ENCODE measurements at places on chromosomes 2 and 18.

GRCh38 chr2:196076778-196077568 lies 8.3 kb upstream of the DNAH7 start:
- no peak for DNase-seq

- DNase-seq, result no peak
Observed at GRCh38 chr2:34261701-34262100, 662.6 kb upstream of the FAM98A start.

GRCh38 chr2:105592288-105592687 lies 152.4 kb upstream of the NCK2 start:
- no peak for DNase-seq

GRCh38 chr2:75466708-75467311 lies 93.9 kb downstream of the EVA1A start:
- DNase-seq, result no peak

GRCh38 chr2:217740756-217741155 lies 262.0 kb downstream of the TNS1 start:
- DNase-seq, result no peak

DNA sequence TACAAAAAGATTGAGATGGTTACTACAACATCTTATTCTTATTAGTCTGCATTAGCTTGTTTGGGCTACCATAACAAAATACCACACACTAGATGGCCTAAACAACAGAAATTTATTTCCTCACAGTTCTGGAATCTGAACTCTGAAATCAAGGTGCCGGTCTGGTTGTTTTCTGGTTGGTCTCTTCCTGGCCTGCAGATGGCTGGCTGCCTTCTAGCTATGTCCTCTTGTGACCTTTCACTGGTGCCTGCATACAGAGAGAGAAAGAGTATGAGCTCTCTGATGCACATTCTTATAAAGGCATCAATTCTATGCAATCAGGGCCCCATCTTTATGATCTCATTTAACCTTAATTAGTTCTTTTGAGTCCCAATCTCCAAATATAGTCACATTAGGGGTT lies 696.5 kb downstream of the TDRD15 start:
- no peak for DNase-seq

DNA sequence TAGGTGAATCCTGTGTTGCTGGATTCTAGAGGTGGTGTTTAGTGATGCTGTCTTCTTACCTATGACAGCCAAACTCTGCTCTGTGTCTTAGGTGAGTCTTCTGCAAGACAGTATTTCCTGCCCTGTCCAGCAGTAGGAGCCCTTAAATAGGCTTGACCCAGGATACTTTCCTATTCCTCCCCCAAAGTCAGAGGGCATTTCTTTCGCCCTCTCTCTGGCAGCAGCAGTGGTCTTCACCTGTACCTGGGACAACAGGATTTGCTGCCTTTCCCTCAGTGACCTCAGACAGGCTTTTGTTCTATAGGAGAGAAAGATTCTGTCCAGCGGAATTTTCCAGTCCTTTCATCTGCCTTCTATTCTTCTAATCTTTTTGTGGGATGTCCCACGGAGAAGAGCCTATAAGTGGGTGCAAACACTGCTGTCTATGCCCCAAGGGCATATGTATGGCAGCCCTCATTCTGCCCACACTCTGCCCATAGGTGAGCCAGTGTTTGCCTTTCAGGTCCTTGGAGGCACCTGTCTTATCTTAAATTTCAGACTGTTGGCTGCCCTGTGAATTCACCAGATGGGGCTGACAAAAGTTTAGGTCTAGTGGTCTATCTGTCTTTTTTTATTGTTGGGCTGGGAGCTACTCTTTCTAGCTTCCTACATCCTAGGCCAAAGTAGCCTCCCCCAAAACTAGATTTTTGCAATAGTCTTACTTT lies 177.3 kb upstream of the SPOPL start:
- no peak for DNase-seq

GRCh38 chr2:103327386-103327785 lies 565.6 kb downstream of the TMEM182 start:
- no peak for DNase-seq

GRCh38 chr18:21196426-21196825 lies 45.6 kb upstream of the GREB1L start:
- no peak for DNase-seq

GRCh38 chr2:148521181-148521580 lies 123.4 kb upstream of the EPC2 start:
- no peak for DNase-seq

- no peak for DNase-seq
Observed at GRCh38 chr2:20501974-20502373, 55.1 kb downstream of the RHOB start.

DNA sequence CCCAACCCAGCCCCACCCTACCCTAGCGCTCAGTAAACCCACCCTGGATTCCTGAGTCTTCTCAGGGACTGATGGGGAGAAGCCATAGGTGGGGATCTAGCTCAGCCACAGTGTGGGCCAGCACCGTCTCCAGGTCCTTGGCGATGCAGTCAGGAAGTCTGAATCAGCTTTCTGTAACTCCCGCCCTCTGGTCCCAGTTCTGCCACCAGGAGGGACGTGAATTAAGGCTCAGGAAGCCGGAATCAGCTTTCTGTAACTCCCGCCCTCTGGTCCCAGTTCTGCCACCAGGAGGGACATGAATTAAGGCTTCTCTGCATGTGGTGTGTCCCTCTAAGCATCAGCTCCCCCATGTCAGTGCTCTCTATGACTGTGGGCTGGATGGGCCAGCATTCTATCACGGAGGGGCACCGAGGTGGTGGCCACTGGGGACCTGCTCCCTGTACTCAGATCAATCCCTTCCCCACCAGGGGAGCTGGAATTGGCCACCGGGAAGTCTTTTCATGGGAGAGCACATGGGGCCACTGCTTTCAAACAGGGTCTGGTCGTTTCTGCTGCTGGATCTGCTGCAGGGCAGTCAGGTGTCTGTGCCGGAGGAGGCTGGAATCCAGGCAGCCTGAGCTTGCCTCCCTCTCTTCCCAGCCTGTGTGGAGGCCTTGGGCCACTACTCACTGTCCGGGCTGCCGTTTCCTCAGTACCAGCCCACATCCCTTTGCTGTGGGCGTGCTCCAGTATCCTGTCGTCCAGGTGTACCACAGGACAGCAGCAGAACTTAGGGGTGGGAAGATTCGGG lies 24.7 kb downstream of the ASB18 start:
- no peak for DNase-seq

GRCh38 chr2:151043484-151043883 lies 218.2 kb downstream of the RBM43 start:
- no peak for DNase-seq

DNA sequence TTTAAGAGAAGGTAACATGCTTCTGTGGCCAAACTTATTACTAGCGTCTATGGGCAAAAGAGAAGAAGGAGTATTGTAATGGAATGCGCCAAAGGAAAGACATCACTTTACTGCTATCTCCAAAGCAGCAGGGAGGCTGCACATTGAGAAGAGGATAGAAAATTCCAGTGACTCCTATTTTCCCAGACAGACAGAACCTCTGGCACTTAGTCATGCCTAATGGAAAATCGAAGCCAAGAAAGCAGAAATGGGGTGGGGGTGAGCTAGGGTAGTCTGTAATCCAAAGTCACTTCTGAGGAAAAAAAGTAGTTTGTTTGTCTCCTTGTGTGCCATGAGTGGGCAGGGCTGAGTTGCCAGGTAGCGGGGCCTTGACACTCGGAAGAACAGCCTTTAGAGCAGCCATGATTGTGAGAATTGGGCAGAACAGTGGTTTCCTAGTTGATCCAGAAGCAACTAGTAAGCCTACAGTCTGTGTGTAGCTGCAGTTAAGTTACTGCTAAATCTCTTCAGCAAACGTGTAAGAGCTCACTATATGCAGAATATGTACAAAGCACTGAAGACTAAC lies 79.4 kb upstream of the FOSL2 start:
- DNase-seq, result no peak

DNA sequence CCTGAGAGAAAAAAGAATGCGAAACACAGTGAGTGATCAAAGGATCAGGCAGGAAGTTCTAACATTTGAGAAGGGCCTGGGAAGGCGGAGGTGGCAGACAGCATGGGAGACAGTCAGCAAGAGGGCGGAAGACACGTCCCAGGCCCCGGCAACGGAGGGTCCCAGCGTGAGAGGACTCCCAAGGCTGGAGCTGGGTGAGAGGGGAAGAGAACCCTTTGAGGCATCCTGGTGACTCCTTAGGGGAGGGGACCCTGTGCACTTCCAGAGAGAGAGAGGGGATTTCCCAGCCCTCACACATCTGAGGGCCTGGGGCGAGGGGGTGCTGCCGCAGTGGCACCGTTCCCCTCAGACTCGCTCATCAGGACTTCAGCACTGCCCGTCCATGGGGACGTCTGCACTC lies 133.4 kb downstream of the RTP5 start:
- no peak for DNase-seq

- DNase-seq, result no peak
Observed at GRCh38 chr2:156908825-156909224, 348.7 kb upstream of the GALNT5 start.

DNA sequence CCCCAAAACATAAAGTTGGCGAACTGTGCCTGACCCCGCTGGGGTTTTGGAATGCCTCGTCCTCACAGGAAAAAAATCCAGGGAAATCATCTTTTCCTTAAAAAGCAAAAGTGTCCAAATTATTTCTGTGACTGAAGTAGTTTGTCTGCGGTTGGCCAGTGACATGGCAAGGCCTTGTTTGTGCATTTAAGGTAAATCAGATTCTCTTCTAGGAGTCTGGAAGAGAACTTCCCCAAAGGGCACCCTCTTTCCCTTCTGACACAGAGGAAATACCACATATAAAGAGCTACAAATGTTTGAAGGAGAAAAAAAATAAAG lies 737 bp upstream of the CYB5A start:
- DNase-seq, result no peak

DNA sequence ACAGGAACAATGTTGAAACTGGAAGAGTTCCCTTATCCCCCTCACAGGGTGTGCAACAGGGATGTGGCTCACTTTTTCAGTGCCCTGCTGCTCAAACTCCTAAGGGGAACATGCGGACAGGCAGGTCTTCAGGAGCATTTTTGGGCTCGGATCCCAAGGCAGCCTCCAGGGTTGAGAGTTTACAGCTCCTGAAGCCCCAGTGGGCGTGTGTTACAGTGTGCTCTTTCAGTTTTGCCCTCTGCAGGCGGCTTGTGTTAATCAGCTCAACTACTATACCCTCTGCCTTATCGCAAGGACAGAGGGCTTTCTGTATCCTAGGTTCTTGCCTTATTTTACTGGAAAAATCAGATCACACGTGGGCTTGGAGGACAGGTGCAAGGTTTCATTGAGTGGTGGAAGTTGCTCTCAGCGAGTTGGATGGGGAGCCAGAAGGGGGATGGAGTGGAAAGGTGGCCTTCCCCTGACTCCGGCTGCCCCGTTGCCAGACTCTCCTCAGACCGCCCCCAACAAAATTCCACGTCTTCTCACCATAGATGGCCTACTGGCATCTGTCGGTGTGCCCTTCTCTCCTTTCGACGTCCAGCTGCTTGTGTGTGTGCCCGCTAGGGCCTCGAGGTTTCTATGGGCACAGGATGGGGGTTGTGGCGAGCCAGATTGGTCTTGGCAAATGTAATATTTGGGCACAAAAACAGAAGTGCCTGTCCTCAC lies 541.9 kb downstream of the TMX3 start:
- DNase-seq, result no peak

DNA sequence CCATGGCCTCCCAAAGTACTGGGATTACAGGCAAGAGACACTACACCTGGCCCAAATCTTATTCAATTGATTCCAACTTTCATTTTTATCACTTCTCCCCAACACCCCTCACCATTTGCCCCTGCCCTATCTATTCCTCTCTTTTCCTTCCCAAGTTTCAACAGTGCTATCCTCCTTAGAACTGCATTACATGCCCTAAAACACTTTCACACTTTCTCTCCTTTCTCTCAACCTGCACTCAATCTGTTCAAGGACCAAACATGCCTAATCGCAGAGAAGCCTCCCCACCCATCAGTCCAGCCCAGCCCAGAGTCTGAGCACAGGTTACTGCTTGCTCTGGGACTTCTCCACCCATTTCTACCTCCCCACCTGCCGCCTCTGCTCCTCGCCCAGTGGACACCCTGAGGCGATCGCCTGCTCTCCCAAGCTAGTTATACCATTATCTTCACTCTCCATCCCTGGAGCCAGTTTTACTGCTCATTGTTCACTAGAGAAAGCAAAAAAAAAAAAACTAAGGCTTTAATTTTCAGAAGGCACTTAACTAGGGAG lies 23.7 kb upstream of the DSG1 start:
- no peak for DNase-seq

DNA sequence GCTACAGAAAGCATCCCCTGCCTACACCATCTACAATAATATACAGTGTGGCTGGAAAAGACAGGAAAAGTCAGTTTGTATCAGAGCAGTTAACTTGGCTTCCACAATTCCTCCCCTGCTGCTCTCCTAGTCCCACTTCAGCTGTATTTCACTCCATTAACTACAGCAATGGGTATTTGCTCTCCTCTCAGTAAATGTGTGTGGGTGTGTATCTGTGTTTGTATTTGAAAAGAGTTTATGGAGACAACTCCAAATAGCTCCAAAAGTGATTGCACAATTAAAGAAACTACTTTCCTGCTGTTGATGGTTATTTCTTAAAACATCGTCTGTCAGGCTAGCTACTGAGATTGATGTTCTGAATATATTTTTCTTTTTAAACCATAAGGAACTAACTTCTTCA lies 333.7 kb upstream of the FIGN start:
- no peak for DNase-seq

DNA sequence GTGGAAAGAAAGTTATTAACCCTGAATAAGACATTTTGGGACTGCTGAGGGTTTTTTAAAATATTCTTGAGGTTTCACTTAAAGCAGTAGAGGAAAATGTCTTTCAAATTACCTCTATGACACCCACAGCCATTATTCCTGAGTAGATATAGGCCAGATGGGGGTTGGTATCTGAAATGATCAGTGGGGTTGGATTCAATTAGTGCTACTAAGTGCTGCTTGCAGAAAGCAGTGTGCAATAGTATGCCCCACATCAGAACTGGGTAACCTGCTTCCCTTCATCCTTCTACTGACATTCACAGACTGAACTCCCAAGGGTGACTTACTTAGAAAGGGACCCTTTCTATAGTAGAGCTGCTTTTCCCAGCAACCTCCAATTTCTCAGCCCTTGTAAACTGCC lies 7.3 kb upstream of the ETAA1 start:
- no peak for DNase-seq

DNA sequence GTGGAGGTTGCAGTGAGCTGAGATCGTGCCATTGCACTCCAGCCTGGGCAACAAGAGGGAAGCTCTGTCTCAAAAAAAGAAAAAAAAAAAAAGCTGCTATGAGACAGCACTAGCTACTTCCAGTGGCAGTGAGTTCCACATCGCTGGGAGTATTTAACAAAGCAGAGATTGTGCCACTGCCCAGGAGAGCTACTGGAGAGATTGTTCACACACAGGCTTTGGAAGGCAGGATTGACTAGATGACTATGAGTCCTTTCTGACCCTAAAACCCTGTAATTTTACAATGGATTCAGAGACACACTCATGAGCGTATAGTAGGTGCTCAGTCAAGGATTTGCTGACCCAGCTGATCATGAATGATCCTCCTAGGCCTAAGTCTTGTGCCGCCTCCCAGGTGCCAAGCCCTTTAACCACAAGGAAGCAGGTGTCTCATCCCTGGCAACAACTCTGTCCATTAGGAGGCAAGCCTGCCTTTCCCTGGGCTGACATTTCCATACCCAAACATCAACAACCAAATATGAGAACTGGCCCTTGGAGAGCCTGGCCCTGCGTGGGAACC lies 45.0 kb upstream of the ODC1 start:
- no peak for DNase-seq

GRCh38 chr18:61856678-61857077 lies 36.1 kb downstream of the RNF152 start:
- DNase-seq, result no peak
